ENCODE measurements at places on chromosomes 4 and X. TPM values are rescaled to one million over a fixed set of nuclear protein-coding genes. Genes with fewer than 3 reads are reported as not detected.
A peak's percentile ranks its signal among the peaks of the same experiment; 100 is the strongest.

DNA sequence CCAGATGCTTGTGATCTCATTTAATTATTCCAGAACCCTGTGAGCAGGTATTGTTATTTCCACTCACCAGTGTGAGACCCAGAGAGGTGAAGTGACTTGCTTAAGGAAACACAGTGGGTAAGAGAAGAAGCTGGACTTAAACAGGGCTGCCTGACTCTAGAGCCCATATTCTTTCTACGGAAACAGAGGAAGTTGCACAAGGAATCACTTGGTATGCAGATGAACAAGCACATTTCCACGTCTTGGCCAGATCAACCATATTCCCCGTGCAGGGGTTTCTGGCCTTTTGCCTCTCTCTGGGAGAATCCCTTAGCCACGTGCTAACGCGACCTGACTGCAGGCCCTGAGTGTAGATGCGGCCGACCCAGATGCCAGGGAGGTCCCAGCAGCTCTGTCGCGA, 195.5 kb upstream of the ATP6AP2 start:
- H3K4me1 ChIP-seq = no peaks in the 10 kb centered on the region
- no peak overlapping the region for H3K4me3 ChIP-seq
- no peak overlapping the region for H3K27ac ChIP-seq
- H3K27me3 ChIP-seq = no peaks in the 10 kb centered on the region
- DNase-seq = no peak

DNA sequence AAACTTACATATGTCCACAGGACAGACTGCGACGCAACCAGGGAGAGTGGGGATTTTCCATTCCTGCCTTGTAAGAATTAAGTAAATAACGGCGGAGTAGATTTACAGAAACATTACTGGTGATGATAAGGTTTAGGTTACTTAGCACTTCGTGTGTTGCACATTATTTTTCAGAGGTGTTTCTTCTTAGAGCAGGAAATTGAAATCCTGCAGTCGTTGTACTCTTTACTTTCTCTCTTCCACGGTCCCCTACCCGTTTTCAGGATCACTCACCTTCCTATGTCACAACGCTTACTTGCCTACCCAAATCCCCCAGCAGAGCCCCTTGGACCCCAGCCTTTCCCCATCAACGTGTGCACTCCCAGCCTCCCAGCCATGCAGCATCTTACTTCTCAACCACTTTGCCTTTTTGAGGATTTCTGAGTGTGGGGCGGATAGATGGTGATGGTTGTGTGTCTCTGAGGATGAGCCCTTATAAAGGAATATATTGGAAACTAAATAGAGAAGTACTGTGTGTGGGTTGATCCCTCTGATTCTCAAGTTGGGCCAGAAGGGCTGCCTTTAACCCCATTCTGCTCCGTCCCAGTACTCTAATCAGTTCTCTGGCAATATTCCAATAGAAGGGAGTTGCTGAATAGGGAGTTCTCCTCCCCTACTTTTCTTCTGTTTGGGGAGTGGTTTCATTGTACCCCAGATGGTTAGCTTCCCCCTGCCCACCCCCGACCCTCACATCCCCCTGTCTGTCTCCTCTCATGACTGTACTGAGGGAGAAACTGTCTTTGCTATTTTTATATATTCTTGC, 1.6 kb downstream of the MID2 start:
- peaks cover 30% of the 10 kb centered on the region for H3K4me1 ChIP-seq
- no peaks in the 10 kb centered on the region for H3K27me3 ChIP-seq
- H3K4me3 ChIP-seq = peak overlapping the region; percentile 71
- no peak for DNase-seq
- no peak overlapping the region for H3K27ac ChIP-seq

Gene MTNR1A
- not detected for total RNA-seq

DNA sequence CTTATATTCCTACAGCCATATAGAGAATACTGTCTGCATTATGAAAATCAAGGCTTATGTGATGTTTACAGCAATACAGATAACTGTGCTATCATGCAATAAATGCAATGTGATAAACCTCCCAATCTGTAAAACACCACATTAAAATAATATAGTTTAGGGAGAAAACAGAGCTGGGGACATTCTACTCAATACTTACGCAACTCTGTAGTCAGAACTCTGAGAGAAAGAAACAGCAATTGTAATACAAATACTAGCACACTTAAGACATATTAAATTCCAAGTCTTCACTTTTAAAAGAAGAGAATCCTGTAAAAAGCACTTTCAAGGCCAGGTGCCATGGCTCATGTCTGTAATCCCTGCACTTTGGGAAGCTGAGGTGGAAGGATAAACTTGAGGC, 61.4 kb downstream of the ANKRD17 start:
- no peaks in the 10 kb centered on the region for H3K27me3 ChIP-seq
- no peak for DNase-seq
- H3K4me1 ChIP-seq = no peaks in the 10 kb centered on the region
- no peak overlapping the region for H3K4me3 ChIP-seq
- 0 out of 2 replicates have a peak, but pooled peaks cover 3% of the 10 kb centered on the region for H3K36me3 ChIP-seq

Gene GSX2
- total RNA-seq = not detected

DNA sequence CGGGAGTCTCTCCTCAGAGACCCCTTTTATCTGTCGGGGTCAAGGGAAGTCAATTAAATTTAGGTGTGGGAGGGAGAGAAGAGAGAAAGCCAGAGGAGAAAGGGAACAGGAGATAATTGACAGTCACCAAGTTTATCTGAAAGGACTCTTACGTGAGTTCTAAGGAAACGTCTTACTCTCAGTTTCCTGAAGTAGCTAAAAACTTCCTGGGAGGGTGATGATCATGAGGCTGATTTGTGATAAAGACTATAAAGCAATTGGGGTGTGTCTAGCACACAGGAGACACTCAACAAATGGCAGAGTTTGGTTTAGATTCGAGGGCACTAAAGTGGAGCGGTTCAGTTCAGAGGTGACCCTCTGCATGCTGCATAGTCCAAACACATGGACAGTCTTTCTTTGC, 254.1 kb downstream of the FBXW7 start:
- no peak overlapping the region for H3K27ac ChIP-seq
- H3K27me3 ChIP-seq = no peaks in the 10 kb centered on the region
- no peaks in the 10 kb centered on the region for H3K4me1 ChIP-seq
- no peak overlapping the region for H3K4me3 ChIP-seq
- no peak for DNase-seq

DNA sequence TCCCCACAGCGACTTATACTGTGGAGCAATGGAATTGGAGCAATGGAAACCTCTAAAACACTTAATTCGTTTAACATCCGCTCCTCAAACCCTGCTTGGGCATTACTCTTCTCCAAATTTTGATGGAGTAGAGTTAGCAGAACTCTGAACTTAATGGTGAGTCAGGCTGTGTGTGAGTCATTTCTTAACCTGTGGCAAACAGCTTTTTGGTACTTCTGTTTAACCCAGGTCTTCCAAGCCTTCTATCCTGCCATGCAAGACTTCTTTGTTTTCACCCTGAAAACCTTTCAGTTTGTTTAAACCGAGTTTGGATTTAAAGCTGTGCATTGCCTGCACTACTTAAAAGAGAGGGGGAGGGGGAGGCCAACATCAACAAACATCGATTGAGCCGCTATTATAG, 3.6 kb upstream of the AMOT start:
- peak; percentile 40 for DNase-seq
- no peak overlapping the region for H3K4me3 ChIP-seq
- no peak overlapping the region for H3K27ac ChIP-seq
- peaks cover 24% of the 10 kb centered on the region for H3K4me1 ChIP-seq

DNA sequence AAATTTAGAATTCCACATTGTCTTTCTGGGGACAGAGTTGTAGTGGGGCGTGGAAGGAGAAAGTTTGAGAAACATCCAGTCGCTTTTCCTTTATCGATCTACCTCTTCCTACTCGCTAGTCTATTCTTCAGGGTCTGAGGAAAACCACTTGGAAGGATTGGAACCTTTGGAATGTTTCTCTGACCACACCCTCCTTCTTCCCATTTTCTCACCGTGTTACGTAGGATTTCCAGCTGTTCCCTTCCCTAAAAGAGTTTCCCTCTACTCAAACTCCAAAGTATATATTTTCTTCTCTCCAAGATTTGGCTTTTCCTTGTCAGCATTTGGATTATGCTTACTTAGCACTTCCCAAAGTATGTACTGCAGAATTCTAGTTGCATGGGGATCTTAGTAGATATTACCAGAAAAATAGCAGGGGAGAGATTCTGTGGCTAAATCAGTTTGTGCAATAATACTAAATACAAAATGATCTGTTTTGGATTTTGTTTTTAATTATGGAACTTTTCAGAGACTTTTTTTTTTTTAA, 4.9 kb downstream of the ENPEP start:
- no peaks in the 10 kb centered on the region for H3K36me3 ChIP-seq
- H3K27ac ChIP-seq = no peak overlapping the region
- DNase-seq = no peak
- H3K4me1 ChIP-seq = no peaks in the 10 kb centered on the region

GRCh38 chr4:47914926-47915237, 499 bp upstream of the NFXL1 start:
- H3K4me1 ChIP-seq = peaks cover 17% of the 10 kb centered on the region
- H3K36me3 ChIP-seq = peaks cover 22% of the 10 kb centered on the region
- peak overlapping the region; percentile 89 for H3K4me3 ChIP-seq
- H3K27ac ChIP-seq = no peak overlapping the region

Gene CYSLTR1
- total RNA-seq = not detected

Gene PCDH11X
- not detected for total RNA-seq

DNA sequence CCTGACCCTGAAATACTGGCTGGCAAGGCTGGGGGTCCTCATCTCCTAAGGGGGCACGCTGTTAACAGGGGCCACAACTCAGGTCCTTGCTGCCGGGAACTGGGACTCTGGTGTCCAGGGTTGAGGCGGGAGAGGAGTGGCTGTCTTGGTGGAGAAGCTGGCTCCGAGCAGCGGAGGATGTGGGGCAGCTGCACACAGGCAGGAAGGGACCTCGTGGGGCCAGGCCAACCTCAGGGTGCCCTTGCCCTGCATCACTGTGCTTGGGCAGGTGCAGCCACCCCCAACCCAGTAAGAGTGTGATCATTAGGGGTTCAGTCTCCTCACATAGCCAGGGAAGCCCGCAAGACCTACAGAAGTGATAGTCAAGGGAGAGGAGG, 12.6 kb upstream of the PDE6B start:
- no peak overlapping the region for H3K4me3 ChIP-seq
- peaks cover 29% of the 10 kb centered on the region for H3K27me3 ChIP-seq
- H3K27ac ChIP-seq = no peak overlapping the region
- peaks cover 29% of the 10 kb centered on the region for H3K4me1 ChIP-seq
- DNase-seq = no peak
- no peaks in the 10 kb centered on the region for H3K36me3 ChIP-seq

DNA sequence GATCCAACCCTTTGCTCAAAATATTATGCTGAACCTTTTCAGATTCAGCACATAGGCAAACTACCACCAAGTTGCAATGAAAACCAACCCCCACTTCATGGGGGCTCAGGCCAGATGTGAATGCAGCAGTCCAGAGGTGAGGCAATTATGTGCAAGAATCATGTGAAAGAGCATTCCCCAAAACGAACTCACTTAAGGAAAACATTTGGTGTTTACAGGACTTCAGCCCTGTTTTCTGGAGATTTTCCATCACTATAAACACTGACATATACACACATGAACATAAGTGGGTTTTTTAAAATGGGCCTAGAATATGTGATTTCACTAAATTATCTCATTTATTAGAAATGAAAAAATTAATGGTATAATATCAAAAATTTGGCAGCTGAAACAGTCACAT, 31.5 kb downstream of the BMP3 start:
- H3K27me3 ChIP-seq = no peaks in the 10 kb centered on the region
- H3K4me1 ChIP-seq = no peaks in the 10 kb centered on the region
- no peaks in the 10 kb centered on the region for H3K36me3 ChIP-seq
- DNase-seq = no peak

DNA sequence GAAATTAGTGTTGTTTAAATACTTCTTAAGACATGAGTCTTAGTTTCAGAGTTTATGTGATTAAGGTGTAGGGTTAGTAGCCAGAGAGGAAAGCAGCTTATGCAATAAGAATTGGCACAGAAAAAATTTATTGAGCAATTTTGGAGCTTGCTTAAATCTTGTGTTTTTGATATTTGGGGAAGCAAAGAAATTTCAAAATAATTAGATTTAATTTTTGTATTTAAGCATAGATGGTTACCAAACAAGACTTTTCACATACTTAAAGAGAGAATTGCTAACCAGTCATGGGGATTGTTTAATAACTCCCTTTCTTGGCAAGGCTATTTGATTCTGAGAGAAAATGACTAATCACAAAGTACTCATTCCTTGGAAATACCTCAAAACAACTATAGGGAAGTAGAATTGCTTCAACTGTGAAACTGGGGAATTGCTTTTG, 202.0 kb upstream of the GRID2 start:
- no peak for DNase-seq
- H3K4me3 ChIP-seq = no peak overlapping the region
- no peak overlapping the region for H3K27ac ChIP-seq
- no peaks in the 10 kb centered on the region for H3K4me1 ChIP-seq

Gene DIPK2B
- not detected for total RNA-seq

Gene CLDN2
- total RNA-seq = not detected

GRCh38 chr4:148574911-148575310, 132.7 kb upstream of the NR3C2 start:
- no peaks in the 10 kb centered on the region for H3K36me3 ChIP-seq
- H3K27ac ChIP-seq = no peak overlapping the region
- no peaks in the 10 kb centered on the region for H3K4me1 ChIP-seq
- no peak for DNase-seq

DNA sequence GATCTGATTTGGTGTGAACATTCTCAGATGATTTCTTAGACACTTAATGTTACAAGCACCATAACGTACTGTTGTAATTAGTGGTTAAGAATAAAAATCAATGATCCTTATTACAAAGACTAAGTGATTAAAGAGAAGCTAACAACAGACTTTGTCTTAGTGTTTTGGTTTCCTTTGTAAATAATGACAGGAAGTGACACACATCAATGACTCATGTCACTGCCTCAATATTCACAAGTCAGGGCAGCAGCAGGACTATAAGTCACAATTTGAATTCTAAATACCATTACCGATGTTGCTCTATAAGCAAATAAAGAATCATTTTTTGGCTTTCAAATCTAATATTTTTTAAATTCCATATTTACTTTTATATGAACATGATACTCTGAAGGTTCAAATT, 115.8 kb upstream of the FAT4 start:
- DNase-seq = no peak
- no peaks in the 10 kb centered on the region for H3K36me3 ChIP-seq
- no peaks in the 10 kb centered on the region for H3K27me3 ChIP-seq

GRCh38 chr4:95761871-95762270, 78.0 kb upstream of the PDHA2 start:
- H3K4me3 ChIP-seq = no peak overlapping the region
- H3K27ac ChIP-seq = no peak overlapping the region
- no peaks in the 10 kb centered on the region for H3K27me3 ChIP-seq

Gene PGAM4
- not detected for total RNA-seq

Gene NUDT9
- 14.7 TPM for total RNA-seq

Gene C4orf36
- total RNA-seq = 2.0 TPM

Gene XKRX
- total RNA-seq = 1.2 TPM

Data from PC-9 (cell line).